ENCODE measurements at places on chromosomes 1 and 21.

DNA sequence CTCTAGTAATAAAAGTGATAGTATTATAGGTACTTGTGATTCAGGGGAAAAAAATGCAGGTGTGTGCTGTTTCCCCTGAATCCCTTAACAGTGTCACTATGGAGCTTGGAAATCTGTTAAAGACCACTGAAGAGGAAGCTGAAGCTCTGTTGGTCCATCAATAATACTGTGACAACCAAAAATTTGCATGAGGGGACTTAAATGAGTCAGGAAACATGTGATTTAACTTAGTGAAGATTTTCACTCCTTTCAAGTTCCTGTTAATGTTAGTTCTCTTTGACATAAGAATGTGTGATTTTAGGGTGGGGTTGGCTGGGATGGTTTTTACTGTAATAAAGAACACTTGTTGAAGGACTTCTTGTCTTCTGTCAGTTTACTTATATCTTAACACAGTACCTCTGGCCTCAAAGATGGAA lies 32.0 kb downstream of the VANGL2 start:
- no peak for DNase-seq

GRCh38 chr1:116388122-116388521 lies 15.1 kb downstream of the ATP1A1 start:
- no peak for DNase-seq

DNA sequence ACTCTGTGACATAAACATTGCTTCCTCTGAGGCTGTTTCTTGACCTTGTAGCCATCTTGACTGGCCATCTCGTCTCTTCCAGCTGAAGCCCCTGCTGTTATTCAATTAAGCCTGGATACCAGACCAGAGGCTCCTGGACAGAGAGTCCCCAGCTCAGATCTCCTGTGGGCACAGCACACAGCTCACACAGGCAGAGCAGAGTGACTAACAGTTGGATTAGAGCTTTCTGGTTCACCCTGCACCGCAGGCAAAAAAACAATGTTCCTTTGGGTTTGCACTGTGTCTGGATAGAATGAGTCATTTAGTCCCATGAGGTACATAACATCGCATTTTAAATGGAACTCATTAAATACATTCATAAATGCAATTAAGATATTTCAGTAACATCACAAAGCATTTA lies 33.4 kb upstream of the USH2A start:
- DNase-seq, result no peak

GRCh38 chr1:8367571-8368194 lies 49.8 kb downstream of the SLC45A1 start:
- DNase-seq, result no peak

GRCh38 chr1:152582647-152583046 lies 2.3 kb upstream of the LCE3D start:
- DNase-seq, result no peak

DNA sequence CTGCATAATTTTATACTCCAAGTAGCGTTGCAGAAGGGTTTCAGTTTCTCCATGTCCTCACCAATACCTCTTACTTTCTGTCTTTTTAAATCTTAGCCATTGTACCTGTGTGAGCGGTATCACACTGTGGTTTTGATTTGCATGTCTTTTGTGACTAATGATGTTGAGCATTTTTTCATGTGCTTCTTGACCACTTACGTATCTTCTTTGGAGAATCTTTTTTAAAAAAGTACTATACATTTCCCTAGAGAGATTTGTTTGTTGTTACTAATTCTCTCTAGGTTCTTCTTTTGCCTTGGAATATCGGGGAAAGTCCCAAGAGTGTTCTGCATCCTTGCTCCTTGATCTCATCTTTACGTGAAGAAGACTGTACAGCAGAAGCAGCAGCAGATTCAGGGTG lies 81.8 kb upstream of the WARS2 start:
- DNase-seq, result no peak

- no peak for DNase-seq
Observed at GRCh38 chr21:44935533-44935927, 4.3 kb upstream of the SLX9 start.

- DNase-seq, result no peak
Observed at GRCh38 chr21:38984982-38985567, 179.3 kb downstream of the ETS2 start.

- no peak for DNase-seq
Observed at GRCh38 chr21:15293240-15293639, 228.4 kb upstream of the NRIP1 start.

- DNase-seq, result no peak
Observed at GRCh38 chr1:161722406-161722805, 1.1 kb downstream of the FCRLB start.

- DNase-seq, result no peak
Observed at GRCh38 chr1:217274927-217275654, 355.8 kb downstream of the GPATCH2 start.

GRCh38 chr1:34973326-34973725 lies 11.8 kb downstream of the TMEM35B start:
- no peak for DNase-seq

- no peak for DNase-seq
Observed at GRCh38 chr1:119748040-119748439, 20.7 kb downstream of the HMGCS2 start.

DNA sequence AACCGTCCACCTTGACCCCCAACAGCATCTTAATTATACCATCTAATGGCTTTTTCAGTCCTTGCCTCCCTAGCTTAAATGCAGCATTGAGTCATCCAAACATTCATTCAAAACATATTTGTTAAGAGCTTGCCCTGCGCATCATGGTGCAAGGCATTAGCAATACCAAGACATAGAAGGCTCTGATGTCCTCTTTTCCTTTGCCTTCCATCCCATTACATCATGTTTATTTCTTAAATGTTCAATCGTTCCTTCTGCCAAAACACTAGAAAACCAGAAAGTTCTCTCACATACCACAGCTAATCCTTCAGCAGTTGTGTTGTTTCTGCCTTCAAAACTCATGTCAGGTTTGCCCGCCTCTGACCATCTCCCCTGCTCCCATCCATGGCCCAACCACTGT lies 29.8 kb upstream of the VTCN1 start:
- no peak for DNase-seq

DNA sequence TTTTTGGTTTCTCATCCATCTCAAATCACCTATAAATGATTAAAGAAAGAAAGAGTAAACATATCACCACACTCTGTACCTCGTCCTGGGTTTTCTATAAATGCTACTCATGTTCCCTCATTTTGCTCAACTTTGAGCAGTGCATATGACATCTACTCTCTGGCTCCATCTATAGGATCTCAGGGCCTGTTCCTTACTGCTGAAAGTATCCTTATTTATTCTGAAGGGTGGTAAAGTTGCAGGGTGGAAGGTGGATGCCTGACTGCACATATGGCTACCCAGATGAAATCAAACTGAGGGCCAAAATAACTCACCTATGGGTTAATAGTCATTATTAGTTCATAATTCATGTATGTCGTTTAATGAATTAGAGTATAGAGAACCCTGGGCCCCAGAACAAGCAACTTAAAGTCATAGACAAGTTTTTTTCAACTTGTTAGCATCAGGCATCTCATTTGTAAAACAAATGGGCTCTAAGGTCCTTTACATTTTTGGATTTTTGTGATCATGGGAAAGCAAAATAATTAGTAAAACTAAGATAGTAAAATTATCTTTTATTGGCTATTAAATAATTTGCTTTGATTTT lies 46.5 kb downstream of the NCF2 start:
- DNase-seq, result peak; percentile 60

- DNase-seq, result no peak
Observed at GRCh38 chr1:223682502-223682901, 17.0 kb upstream of the CAPN8 start.

GRCh38 chr1:37362594-37363385 lies 111.6 kb upstream of the ZC3H12A start:
- no peak for DNase-seq

DNA sequence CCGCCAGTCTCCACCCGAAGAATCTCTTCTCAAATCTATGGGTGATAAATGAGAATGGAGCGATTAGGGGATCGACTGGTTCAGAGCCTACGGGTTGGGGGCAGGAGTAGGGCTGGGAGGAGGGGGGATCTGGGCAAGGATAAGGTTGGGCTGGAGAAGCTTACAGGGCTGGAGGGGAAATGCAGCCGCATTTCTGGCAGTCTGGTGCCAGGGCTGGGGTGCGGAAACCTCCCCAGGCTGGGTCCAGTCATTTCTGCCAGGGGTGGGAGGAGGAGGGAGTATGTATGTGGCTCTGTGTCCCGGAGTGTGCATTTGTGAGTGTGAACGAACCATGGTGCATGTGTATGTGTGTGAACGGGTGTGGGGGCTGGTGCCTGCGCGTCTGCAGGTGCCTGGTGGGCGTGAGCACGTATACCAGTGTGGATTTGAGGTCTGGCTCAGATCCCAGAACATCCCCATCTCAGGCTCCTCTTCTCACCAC lies 10.2 kb downstream of the C1orf216 start:
- DNase-seq, result no peak

- no peak for DNase-seq
Observed at GRCh38 chr1:156553860-156554485, 18.4 kb downstream of the IQGAP3 start.

GRCh38 chr1:208475951-208476845 lies 232.0 kb upstream of the PLXNA2 start:
- no peak for DNase-seq

- DNase-seq, result peak; percentile 40
Observed at GRCh38 chr1:235843461-235843961, 23.2 kb downstream of the LYST start.

GRCh38 chr1:62128745-62129144 lies 65.9 kb upstream of the L1TD1 start:
- no peak for DNase-seq

DNA sequence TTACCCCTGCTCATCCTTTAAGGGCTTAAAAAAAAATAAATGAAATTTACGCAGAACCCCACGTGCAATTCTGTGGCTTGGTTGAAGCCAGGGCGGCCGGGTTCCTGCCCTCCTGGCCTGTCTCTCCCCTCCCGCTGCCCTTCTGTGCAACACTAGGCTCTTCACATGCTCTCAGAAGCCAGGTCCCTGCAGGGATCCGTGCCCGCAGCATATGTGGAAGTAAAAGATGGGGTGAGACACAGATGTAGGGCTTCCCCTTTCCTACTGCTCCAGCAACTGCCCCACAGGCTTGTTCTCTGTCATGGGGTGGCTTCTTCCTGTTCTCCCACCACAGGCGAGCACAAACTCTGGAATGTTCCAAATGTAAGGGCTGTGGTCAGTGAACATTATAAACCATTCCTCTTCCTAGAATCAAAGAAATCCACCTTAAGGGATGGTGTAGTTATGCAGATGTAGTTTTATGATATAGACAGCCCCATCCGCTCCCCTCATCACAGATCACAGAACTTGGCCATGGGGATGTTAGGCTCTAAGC lies 535.4 kb downstream of the KIF26B start:
- no peak for DNase-seq

GRCh38 chr1:975896-976683 lies 5.8 kb downstream of the PERM1 start:
- peak; percentile 41 for DNase-seq

GRCh38 chr1:40858856-40859416 lies 3.2 kb downstream of the CITED4 start:
- no peak for DNase-seq

DNA sequence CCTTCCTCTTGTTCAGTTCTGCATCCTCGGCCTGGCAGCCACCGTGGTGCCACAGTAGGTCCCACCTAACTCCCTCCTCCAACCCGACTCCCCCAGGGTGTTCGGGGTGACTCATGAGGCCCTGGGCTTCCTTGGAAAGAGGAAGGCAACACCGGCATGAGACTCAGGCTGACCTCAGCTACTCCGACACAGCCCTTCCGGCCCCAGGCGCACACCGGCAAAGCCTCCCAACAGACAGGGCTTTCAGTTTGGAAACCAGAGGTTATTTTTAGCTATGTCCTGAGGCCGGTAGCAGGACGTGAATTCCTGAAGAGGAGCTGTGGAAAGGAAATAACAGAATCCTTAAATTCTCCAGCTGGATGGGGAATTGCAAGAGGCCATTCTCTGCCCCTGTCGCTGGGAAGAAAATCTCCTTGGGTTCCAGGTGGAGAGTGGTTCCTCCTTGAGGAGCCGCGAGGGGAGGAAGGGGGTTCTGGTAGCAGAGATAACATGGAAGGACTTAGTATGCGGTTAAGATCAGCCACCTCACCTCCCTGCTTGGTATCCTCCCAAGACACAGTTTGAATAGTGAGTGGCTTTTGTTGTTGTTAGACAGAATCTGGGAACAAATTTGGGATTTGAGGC lies 24.4 kb downstream of the PLXNA2 start:
- DNase-seq, result no peak

- DNase-seq, result no peak
Observed at GRCh38 chr1:226938903-226939437, 1.1 kb upstream of the COQ8A start.

DNA sequence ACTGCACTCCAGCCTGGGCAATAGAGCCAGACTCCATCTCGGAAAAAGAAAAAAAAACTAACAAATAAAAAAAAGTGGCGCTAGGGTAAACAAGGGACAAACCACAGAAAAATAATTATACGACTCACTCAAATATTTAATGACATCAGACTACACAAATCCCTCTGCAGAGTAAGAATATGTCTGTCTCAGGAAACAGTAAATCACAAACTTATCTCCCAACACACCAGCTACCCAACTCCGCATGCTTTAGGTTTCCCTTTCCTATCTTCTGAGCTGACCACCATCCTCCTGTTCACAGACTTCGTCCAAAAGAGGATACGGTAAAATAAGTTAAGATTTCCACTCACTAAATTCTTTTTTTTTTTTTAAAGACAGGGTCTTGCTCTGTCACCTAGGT lies 16.2 kb downstream of the WDR47 start:
- no peak for DNase-seq

GRCh38 chr21:34730756-34731445 lies 62.1 kb downstream of the CLIC6 start:
- DNase-seq, result no peak

GRCh38 chr1:50266509-50266908 lies 156.7 kb downstream of the DMRTA2 start:
- DNase-seq, result no peak

DNA sequence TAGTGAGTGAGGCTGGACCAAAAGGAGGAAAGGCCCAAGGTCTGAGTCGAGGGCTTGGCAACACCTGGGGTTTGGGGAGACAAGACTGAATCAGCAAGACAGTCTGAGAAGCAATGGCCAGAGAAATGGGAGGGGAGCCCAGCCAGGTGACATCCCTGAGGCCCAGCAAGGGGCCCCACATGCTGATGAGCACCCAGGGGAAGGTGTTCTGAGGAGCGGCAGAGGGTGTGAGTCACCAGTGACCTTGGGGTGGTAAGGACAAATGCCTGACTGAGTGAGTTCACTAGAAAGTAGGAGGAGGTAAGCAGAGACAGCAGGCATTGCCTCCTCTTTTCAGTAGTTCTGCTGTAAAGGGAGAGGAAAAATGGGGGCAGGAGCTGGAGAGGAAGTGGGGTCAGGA lies 192.4 kb upstream of the GALNT2 start:
- DNase-seq, result no peak

DNA sequence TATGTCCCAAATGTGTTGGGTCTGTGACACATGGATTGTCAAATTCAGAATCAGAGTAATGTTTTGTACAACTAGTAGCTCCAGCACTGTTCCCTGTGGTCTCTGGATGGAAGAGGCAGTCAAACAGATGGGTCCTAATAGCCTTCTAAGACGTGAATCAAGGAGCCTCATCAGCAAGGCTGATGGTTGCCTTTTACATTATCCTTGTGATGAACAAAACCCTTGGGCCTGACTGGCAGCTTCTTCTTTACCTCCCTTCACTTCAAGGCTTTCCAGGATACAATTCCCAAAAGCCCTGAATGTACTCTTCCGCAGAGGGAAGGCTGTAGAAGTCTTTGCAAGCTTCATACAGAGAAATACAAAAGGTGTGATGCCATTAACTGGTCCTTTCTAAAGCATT lies 633.3 kb downstream of the USP25 start:
- DNase-seq, result no peak
